ENCODE measurements at places on chromosomes 1 and 21.
A peak's percentile ranks its signal among the peaks of the same experiment; 100 is the strongest.

GRCh38 chr1:233582439-233582838, 31.5 kb upstream of the KCNK1 start:
- DNase-seq = no peak

DNA sequence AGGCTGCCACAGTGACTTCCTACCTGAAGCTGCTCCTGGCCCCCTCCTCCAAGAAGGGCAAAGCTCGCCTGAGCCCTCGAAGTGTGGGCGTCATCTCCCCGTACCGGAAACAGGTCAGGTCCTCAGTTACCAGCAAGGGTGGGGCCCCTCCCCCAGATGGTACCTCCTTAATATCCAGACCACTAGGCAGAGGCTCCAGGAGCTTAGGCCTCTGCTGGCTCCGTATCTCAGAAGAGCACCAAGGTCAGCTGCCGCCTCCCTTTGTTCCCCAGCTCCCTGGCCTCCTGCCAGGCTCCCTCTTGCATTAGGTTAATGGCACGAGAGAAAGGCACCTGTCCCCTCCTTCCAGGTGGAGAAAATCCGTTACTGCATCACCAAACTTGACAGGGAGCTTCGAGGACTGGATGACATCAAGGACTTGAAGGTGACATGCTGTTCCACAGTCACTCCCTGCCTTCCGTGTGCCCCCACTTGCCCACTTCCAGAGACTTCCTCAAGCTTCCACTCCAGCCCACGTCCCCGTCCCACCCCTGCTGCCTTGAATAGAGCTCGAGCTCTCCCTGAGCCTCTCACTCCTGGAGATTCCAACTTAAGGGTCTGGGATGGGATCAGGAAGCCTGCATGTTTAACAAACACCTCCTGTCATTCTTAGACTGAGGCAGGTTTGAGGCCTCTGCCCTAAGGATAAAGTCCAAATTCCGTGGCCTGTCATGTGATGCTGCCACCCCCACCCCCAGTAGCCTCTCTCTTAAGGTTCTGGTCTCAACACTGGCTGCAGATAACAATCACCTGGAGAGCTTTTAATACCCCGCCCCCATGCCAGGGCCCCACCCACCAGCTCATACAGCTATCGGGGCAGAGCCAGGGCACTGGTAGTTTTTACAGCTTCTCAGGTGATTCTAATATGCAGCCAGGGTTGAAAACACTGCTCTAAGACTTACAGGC, 8.3 kb downstream of the RHOC start:
- DNase-seq = peak; percentile 87

- DNase-seq = no peak
These were observed 13.1 kb upstream of the TMEM61 start for GRCh38 chr1:54967372-54967771.

- DNase-seq = no peak
These were observed 1.2 kb downstream of the RNASEL start for GRCh38 chr1:182587666-182588499.

DNA sequence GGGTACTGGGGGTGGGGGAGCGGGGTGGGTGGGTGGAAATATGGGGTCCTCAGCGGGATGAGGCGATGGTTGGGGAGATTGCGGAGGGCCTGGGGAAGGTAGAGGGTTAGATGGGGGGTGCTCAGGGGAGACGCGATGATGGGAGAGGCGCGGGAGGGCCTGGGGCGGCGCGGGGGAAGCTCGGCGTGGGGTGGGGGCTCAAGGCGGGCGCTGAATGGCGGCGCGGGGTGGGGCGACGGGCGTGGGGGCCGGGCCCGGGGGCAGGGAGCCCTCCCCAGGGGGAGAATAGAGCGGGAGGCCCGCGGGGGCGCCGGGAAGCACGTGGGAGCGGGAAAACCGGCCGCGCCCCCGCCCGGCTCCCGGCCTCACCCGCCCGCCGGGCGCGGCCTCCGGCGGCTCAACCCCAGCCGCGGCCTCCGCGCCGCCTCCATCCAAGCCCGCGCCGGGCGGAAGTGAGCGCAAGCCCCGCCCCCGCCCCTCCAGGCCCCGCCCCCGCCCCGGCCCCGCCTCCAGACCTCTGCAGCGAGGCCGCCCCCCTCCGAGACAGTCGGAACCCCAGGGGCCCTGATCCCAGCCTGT, at the start of gene FAAP20:
Gene FAAP20 (minus strand): TSS at position 454 of the 579 bp plus-strand sequence. CDS start 23 bp downstream, at position 431.
- no peak for DNase-seq

DNA sequence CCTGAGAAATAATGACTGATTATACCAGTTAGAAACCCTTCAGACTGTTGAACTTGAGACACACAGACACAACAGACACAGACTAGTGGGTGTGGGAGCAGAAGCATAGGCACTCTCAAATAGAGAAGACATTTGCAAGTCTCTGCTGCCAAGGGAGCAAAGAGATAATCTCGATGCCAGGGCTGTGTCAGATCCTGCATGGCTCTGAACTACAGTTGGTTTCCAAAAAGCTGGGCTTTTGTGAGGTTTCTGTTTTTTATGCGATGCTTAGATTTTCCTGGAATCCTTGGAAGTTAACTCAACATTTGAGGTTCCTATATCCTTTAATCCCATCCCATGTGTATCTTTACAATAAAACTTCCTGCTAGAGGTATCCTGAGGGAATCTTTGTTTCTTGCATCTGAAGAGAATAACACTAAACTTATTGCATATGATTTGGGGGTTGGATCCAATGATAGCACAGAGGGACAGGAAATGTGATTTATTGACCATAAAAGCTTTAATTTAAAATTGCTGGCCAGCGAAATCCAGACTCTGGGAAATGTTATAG, 236.4 kb downstream of the SPATA17 start:
- no peak for DNase-seq

DNA sequence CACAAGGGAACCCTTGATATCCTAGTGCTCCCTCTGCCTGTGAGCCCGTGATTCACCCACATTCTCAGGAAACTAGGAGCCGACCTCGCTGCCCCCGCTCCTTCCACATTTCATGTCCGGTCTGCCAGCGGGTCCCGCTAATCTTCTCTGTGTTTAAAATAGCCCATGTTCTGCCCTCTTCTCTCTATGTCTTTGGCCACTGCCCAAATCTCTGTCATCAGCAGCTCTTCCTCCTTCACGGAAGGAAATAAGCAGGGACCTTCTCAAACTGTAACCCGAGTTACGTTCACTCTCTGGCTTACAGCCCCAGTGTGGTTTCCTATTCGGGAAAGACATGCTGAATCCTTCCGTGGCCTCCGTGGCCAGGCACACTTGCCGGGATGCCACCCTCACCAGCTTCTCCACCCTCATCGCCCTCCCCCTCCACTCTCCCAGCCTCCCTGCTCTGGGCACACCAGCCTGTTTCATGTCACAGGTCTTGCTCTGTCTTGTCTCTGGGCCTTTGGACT, 21.1 kb upstream of the UBXN10 start:
- DNase-seq = no peak

GRCh38 chr1:201628490-201628889, 89.6 kb downstream of the NAV1 start:
- DNase-seq = no peak
